Muscle of leg (tissue), 16 donors: ENCODE measurements at places on chromosomes 11 and 22.

DNA sequence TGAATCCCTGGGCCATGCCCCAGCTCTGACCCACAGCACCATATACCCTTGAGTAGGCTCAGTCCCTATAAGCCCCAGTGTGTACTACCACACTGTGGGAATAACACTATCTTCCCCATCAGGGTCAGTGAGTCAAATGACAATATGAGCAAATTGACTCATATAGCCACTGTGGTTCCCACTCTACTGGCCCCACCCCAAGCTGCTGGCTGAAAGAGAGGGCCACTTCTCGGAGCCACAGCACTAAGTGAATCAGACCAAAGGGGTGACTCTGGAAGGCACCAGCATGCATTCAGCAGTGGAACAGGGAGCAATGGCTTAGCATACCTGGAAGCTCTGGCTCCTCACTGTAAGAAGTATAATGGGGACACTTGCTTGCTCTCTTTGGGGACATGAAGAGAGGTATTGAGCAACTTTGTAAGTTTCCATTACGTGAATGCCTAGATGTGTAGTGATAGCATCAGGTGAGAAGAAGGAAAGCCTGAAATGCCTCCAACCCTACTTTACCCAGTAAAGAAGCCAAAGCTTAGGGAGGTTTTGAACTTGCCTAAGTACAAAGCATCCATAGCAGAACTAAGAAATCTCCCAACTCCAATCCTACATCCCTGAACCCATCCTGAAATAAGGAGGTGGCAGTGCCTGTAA lies 13.5 kb downstream of the CD59 start:
- no peak for DNase-seq

- peak; percentile 73 for DNase-seq
These were observed 36.3 kb upstream of the LRRC10B start for GRCh38 chr11:61472282-61472681.

GRCh38 chr11:90661233-90661632 lies 438.4 kb upstream of the CHORDC1 start:
- no peak for DNase-seq

DNA sequence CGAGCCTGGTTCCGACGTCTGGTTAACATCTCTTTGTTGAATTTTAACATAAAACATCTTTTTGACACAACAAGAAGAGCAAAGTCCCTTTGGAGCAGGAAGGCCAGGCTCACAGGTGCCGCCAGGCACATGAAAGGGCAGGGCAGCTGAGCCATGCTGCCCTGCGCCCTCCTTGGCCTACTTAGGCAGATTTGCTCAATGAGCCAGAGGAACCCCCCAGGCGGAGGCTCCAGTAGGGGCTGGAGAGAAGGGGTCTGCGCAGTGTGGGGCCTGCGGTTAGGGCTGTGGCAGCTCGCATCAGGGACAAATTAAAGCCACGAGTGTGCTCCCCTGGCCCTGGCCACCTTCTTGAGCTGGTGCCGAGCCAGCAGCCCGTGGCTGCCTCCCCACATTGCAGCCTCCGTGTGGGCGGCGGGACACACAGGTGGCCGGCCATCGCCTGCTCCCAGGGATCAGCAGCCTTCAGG lies 9.9 kb upstream of the SLC22A12 start:
- DNase-seq: no peak

DNA sequence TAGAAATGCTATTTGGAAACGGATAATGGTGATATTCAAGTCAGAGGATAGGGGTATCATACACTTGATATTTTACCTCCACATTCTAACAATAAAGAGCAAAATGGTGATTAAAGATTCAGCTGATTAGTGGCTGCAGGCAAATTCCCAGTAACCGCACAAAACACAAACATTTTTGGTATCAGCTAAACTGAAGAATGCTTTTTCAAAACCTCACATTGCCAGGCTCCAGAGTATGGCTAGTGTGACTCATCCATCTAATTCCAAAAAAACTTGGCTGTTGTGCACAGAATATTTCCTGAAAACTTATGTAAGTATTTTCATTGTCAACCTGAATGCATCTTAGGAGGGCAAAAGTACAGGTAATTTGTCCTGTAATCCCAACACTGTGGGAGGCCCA lies 10.9 kb downstream of the SRPRA start:
- DNase-seq: no peak

- DNase-seq: no peak
These were observed 7.9 kb upstream of the MPZL2 start for GRCh38 chr11:118272001-118272400.

DNA sequence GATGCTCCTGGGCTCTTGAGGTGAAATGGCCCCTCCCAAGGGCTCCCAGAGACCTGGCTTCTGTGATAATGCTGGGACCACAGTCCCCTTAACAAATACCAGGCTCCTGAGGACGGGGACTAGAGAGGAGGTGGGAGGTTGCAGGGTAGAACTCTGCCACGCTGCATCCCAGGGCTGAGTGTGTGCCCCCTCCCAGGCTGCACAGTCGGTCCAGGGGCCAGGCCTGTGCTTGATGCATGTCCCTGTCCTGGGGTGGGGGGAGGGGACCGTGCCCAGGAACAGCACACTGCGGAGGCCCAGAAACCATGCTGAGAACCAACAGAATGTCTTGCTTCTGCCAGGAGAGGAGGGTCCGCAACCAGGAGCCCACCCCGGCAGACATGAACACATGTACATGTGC lies 9.3 kb downstream of the CSF2RB start:
- DNase-seq: no peak

DNA sequence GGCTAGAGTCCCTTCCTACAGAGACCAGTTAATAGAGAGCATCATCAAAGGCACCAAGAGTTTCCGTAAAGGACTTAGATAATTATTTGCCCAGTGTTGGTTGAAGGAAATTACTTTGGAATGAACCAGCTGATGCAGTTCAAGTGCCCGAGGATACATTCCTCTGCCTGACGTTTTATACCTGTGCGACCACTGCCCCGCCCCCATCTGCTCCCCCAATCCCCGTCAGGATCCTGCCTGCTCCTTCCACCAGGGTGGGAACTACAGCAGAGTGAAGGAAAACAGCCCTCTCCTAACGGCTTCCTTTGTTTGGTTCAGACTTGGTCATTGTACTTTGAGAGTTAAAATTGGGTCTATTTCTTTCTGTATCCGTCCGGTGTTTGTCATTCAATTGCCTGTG lies 761.5 kb downstream of the NTM start:
- no peak for DNase-seq

DNA sequence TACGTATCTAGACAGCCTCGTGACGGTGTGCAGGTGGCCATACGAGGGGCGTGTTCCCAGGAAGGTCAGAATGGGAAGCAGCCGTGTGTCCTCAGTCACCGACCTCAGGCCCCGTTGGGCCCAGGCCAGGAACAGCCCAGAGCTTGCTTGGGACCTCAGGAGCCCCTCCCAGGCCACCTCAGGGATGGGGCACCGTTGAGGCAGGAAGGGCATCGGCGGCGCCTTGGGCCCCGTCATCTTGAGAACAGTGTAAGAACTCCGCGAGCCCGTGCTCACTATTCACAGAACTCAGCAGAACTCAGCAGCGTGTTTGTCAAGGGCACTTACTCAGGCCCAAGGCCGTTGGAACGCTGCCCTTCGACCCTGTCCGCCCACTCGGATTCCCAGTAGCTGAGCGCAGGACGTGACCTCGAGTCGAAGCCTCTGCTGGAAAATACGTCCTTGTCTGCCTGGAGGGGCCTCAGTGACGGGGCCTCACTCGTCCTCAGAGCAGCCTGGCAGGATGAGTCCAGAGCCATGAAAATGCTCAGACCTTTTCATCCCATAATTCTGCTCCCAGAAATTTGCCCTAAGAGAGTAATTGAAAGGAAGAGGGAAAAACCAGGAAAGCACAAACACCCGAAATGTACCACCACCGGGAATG lies 1134.8 kb downstream of the BRD1 start:
- DNase-seq: no peak

GRCh38 chr22:24357547-24357946 lies 69.9 kb upstream of the ADORA2A start:
- no peak for DNase-seq

DNA sequence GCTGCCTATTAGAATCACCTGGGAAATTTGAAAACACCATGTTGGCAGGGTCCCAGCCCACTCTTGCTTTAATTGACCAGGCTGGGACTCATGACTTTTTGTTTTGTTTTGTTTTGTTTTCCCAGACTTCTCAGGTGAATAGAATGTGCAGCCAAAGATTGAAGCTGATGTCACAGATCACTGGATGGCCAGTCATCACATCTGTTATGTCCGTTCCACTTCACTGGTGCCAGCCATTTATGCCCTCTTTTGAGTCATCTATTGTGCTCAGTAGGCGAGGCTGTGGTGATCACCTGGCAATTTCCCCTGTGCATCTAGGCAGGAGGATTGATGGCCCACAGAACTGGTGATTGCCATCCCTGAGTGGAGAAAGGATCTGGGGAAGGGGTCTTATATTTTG lies 297.3 kb downstream of the INSC start:
- DNase-seq: no peak

DNA sequence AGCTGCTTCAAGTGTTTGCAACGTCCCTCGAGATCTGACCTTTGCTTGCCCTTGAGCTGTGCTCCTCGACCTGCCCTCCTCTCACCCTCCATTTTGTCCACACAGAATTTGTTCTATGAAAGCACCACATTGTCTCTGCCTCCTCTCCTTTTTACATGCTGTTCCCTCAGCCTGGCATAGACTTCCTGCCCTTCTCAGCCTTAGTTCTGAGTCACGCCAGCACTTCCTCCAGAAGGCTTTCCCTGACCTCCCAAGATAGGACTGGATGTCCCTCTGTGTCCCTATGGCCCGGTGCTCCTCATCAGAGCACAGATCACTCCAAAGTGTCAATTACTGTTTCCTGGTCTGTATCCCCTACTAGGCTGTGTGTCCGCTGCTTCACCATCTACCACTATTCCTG lies 16.2 kb downstream of the JHY start:
- DNase-seq: no peak

DNA sequence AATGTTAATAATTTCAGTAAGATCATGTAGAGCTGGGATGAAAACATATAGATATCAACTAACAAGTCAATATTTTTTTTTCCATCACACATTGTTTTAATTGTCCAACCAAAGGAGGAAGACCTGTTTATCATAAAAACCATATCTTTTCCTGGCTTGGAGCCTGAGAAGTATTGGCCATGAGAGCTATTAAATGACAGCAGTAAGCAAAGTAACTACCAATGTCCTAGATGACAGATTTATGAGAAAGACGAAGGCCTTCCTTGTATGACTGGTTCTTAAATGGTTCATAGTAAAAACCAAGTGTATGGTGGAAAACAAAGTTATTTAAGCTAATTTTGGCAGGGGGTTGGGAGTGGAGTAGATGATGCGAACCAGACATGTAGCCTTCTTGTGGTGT lies 1147.1 kb upstream of the TENM4 start:
- DNase-seq: no peak
